RPMI7951 (cell line): ENCODE measurements at places on chromosomes 11 and 22. TPM values are rescaled to one million over a fixed set of nuclear protein-coding genes. Genes with fewer than 3 reads are reported as not detected.

GRCh38 chr11:9015677-9016076, 11.9 kb upstream of the NRIP3 start:
- peak; percentile 77 for DNase-seq

- no peak for DNase-seq
Measured at GRCh38 chr11:47545298-47545697, 7.6 kb downstream of the CELF1 start.

- DNase-seq = no peak
Measured at GRCh38 chr11:114094516-114094915, 35.0 kb downstream of the ZBTB16 start.

- DNase-seq = no peak
Measured at GRCh38 chr11:67489203-67489884, 6.5 kb downstream of the AIP start.

- DNase-seq = no peak
Measured at GRCh38 chr11:17770048-17770652, 35.6 kb downstream of the KCNC1 start.

DNA sequence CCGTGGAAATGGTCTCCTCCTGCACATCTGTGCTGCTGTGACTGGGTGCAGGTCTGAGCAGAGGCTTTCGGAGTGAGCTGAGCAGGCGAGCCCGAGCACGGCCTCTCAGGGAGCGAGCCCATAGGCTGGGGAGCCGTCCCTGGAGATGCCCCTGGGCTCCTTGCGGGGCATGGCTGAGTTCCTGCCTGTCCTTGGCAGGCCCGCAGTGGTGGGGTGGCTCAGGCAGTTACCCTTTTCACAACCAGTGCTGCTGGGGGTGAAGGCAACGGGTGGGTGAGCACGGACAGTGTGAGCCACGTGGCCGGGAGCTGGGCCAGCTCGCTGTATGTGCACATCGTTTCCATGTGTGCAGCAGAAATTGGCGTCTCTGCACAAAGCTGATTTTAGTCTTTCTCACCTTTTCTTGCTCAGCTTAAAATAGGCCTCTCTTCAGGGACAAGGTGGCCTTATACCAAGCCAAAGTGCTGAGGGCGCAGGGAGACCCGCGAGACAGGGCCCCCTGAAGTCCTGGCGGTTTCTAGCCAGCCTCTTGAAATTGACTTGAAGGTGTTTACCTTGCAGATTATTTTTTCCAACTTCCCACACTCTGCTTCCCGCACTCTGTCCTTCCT, at the start of gene TP53AIP1:
Gene TP53AIP1, minus strand, starts transcription at position 55 of the 611 bp plus-strand sequence. CDS start 5,053 bp downstream, outside the sequence.
- DNase-seq = no peak

DNA sequence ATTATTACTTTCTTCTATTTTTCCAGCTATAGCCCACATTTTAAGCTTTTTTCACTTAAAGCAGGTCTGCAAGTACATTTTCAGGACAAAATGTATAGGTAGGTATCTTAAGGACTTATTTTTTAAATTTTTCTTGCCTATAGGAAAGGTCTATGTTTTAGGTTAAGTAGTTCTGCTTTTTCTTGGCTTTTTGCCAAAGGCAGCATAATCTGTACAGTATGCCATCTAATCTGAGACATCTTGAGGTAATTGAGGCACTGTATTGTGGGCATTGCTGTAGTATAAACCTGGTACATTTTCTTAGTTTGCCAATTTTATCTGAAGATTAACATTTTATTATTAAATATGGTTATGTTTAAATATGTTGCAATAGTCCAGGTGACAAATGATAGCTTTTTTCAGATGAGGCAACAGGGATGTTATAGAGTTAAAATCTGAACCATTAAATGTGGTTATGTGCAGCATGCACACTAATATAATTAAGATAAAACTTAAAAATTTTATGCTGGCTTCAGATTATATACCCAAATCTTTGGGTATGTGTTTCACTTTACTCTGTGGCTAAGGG, 42.9 kb downstream of the QSER1 start:
- DNase-seq = no peak

DNA sequence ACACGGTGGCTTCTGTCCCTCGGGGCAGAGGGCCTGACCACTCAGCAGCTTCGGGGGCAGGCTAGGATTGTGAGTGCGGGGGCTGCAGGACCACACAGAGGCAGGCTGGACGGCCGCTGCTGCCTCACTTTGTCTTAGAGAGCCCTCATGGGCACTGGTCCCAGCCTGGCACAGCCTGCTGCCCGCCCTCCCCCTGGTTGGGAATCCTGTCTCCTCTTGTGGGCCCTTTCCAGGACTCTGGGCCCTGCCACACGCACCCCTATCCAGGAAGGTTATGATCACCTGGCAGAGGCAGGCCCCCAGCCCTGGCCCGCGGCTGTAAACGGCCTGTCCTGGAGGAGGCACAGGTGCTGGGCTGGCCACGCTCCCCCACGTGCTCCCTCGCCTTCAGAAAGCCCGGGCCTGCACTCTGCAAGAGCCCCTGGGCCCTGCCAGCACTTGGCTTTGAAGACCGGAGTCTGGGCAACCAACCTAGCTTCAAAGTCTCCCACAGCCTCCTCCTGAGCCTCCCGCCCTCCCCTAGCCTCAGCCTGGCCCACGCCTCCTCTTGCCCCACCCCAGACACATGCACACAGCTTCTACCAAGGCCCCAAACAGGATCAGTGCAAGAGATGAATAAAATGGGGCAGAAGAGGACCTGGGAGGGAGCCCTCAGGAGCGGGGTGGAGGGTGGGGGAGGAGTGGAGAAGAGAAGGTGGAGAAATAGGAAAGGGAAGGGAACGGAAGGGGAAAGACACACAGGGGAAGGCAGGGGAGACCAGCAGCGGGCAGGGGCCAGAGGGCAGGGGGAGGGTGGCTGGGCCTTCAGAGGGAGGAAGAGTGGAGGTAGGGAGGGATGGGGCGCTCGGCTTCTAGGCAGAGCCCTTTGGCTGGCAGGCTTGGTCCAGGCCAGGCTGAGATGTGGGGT, 31.0 kb downstream of the SYT7 start:
- DNase-seq = no peak

- no peak for DNase-seq
Measured at GRCh38 chr11:66432597-66432996, 6.1 kb downstream of the MRPL11 start.

DNA sequence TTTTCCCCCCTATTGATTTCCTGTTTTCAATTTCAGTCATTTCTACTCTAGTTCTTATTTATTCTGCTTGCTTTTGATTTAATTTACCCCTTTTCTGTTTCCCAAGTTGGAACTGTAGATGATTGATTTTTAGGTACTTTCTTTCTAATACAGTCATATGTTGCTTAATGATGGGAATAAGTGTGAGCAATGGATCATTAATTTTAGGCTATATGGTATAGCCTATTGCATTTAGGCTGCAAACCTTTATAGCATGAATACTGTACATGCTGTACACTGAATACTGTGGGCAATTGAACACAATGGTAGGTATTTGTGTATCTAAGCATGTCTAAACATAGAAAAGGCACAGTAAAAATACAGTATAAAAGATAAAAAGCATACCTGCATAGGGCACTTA, 44.9 kb downstream of the DDX10 start:
- DNase-seq = no peak

DNA sequence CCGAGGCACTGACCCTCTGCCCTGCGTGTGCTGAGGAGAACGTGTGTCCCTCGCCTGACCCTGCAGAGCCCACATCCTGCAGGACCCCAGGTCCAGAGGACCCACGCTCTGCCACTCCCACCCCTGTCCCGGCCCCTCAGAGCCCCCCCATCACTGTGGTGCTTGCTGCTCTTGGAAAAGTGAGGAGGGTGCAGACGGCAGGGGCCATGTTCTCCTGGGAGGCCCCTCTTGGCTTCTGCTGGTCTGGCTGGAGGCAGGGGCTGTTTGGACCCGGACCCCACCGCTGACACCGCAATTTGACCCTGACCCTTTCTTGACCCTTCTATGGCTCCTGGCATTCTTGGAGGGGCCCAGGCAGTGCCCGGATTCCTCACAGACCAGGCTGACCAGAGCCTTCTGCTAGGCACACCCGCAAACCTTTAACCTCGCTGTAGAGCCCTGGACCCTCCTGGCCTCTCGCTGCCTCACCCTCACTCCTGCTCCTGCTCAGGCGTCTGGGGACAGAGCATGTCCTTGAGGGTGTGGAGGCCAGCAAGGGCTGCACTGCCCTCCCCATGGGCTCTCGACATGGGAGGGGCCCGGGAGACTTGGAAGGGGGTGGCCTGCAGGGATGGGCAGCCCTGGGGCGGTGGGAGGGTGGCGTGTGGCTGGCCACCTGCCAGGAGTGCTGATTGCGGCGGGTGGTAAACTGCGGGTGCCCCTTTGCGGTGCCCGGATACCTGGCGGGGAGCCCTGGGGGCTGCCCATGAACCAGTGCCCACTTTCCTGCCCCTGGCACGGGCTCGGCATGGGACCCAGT, 37.0 kb upstream of the MUC5AC start:
- peak; percentile 48 for DNase-seq

DNA sequence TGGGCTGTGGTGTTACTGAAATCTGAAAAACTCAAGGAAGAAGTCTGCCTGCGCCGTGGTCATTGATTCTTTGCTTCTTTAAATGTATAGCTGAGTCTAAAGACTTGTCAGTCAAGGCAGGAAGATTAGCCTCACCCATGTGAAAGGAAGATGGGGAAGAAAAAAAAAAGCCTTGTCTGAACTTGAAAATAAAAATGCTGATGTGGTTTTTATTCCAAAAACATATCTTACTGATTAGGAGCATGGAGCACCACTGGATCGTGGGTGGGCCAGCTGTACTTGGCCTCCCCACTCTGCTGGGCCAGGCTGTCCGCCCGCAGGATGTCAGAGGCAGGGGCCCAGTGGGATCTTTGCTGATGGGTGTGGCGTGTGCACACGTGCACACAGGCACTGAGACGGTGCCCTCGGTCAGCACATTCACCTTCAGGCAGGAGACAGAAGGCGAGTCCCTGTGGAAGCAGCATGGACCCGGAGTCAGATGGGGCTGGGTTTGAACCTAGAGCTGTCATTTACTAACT, 111.9 kb downstream of the WNT7B start:
- no peak for DNase-seq

DNA sequence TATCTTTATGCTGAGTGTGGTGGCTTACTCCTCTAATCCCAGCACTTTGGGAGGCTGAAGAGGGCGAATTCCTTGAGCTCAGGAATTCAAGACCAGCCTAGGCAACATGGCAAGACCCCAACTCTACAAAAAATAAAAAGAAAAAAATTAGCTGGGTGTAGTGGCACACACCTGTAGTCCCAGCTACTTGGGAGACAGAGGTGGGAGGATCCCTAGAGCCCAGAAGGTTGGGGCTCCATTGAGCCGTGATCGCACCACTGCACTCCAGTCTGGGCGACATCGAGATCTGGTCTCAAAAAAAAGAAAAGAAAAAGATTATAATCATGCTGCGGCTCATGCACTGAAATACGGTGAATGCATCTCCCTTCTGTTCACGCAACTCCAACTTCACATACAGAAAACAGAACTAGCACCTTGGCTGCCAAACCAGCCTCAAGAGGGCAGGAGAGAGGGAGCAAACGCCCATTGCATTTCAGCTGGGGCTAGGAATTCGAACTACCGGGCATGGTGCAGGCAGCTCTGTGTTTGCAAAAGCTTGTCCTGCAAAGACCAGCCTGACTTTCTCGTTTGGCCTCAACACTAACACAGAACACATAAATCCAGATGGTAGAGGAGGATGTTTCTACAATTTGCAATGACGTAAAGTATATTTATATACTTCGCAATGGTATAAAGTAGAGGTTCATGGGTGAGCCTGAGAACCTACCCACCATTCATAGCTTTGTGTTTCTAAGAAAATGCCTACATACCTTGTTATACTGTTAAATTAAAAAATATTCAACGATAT, 6.3 kb upstream of the SYNGR1 start:
- DNase-seq = peak; percentile 55

- DNase-seq = peak; percentile 25
Measured at GRCh38 chr11:3022300-3022967, 30.3 kb upstream of the NAP1L4 start.

GRCh38 chr11:96082002-96082899, 158.3 kb upstream of the MTMR2 start:
- no peak for DNase-seq

DNA sequence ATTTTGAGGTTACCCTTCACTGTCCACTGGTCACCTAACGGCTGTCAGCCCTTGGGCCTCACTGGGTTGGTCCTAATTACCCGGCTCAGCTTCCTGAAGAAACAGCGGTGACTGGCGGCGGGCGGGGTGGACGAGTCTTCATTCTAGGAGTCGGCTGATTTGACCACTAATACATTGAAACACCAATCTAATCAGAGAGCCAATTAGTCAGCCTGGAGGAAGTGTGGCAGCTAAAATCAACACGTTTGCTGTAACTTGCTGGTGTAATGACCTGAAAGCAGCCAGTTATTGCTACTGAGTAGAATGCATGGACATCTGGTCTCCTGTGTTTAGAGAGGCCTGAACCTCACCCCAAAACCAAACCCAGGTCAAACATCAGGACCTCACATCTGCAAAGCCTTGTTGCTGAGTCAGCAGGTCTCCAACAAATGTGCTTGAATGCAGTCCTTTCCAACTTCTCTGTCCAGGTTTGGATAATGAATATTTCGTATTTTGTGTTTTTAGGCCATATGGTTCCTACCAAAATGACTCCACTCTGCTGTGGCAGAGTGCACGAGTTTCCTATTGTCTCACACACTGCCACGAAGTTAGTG, 496.4 kb downstream of the BRD1 start:
- DNase-seq = no peak

DNA sequence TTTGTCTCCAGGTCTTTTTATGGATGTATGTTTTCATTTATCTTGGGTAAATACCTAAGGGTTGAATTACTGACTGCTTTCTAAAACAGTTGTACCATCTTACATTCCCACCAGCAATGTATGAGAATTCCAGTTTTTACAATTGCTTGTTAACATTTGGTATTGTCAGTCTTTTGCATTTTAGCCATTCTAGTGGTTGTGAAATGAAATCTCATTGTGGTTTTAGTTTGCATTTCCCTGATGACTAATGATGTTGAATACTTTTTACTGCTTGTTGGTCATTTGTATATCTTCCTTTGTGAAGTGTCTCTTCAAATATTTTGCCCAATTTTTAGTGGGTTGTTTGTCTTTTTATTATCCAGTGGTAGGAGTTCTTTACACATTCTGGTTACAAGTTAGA, 92.8 kb downstream of the ARFGAP2 start:
- peak; percentile 65 for DNase-seq

- DNase-seq = no peak
Measured at GRCh38 chr11:47158242-47158641, 18.4 kb downstream of the ARFGAP2 start.

OR11H1 gene
- not detected in 2 replicates for total RNA-seq

JAML gene
- not detected in 2 replicates for total RNA-seq

TMEM121B gene
- not detected in 2 replicates for total RNA-seq

CAPN1 gene
- total RNA-seq = 195 and 272 TPM in 2 replicates

MMP27 gene
- not detected in 2 replicates for total RNA-seq

VPS37C gene
- 11.5 TPM in 2 replicates for total RNA-seq

DHCR7 gene
- 24.1 and 24.4 TPM in 2 replicates for total RNA-seq

MS4A6A gene
- total RNA-seq = not detected in 2 replicates

PLAAT2 gene
- total RNA-seq = not detected in 2 replicates

PLAAT5 gene
- total RNA-seq = not detected in 2 replicates

VWA5A gene
- 0.39 and 1.8 TPM in 2 replicates for total RNA-seq

PLXNB2 gene
- total RNA-seq = 27.6 and 37.1 TPM in 2 replicates

OSBPL5 gene
- total RNA-seq = 21.1 and 25.2 TPM in 2 replicates
